ENCODE measurements at places on chromosomes 2 and 18.

DNA sequence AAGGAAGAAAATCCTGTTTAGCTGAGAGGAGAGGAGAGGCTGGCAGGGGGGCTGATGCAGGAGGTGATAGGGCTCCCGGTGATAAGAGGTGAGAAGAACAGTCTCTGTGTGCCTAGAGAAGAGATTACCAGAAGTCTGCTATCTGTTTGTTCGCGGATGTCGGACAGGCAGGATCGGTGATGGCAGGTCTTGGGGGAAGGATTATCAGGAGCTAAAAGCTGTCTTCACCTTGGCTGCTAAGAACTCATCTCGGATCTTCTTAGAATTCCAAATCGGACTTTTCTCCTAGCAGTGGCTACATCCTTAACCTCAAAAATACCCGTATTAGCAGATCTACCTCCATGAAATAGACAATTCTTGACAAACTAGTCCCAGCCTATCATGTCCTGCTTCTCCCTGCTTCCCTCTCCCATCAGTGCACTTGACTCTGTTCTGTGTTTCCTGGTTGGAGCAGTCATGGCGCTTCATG, 282.1 kb upstream of the TRIB2 start:
- no peak for DNase-seq

DNA sequence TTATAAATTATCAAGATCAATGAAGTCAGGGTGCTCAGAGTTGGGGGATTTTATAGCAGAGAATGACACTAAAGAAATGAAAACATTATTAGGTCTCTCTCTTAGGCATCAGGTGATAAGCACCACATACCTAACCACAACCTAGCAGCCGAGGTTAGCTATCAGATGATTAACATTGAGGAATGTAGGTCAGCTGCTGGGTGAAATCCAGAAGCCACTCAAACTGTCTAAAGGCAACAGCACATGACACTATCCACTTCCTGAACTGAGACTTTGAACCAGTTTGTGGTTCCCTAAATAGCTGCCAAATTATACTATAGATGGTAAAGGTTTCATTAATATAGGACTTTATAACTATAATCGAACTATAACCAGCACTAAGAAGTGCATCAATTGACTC, 4.7 kb downstream of the EPG5 start:
- DNase-seq, result no peak

DNA sequence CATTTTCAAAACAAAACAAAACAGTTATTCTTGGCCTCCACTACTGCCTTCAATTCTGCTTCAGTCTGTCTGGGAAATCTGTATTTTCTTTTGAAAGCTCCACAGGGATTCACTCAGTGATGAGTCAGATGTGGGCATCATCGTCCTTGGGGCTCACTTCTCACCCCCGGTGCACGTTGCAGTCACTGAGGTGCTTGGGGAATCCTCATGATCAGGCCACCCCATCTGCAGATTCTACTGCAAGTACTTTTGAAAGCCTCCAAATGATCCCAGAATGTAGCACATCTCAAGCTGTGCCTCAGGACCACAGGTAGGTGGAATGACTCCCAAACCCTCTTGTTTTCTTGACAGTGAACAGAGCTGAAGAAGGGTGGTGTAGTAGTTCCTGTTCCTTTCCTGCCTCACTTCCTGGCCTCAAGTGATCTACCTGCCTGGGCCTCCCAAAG, 34.3 kb downstream of the LPIN2 start:
- no peak for DNase-seq

DNA sequence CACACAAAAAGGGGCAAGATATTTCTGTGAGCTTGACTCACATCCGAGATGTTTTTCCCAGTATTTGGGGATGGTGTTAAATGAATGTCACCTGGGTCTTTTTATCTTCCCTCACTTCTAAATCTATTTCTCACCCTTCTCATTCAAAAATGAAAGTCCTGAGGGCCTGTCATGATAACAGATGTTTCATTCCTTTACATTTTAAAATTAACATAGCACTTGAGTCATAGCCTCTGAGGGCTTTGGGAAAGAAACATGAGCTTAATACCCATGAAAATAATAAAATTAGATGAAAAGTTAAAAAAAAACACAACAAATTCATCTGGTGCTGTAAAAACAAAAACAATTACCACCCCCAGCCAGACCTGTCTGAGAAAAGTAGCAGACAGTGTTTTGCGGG, 226.7 kb downstream of the HNMT start:
- DNase-seq, result no peak

GRCh38 chr2:169765523-169765922, 31.9 kb downstream of the KLHL23 start:
- no peak for DNase-seq

GRCh38 chr2:100321866-100322820, at the start of gene LONRF2:
LONRF2 (minus strand) TSS chr2:100322501; CDS start chr2:100322093, 408 bp downstream.
- DNase-seq, result no peak

- no peak for DNase-seq
These were observed 31.2 kb upstream of the NPC1 start for GRCh38 chr18:23617412-23618014.

DNA sequence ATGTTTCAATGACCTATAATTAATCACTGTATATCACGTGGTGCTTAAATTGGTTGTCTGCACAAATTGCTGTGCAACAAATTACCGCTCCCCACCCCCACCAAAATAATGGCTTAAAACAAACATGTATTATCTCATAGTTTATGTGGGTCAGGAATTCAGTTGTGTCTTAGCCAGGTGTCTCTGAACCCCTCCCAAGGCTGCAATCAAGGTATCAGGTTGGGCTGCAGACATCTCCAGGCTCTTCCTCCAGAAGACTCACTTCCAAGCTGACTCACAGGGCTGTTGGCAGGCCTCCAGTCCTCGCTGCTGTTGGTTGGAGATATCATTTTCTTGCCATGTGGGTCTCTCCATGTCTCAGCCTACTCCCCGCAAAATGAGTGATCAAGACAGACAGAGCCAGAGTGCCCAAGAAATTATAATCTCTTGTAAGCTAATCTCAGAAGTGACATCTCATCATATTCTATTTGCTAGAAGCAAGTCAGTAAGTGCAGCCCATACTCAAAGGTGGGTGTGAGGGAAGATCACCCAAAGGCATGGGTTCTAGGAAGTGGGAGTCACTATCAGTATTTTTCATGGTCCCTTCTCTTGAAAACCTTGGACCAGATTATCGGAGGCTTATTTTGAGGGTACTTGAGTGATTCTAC, 38.4 kb downstream of the SPC25 start:
- no peak for DNase-seq

- no peak for DNase-seq
These were observed 16.4 kb downstream of the TMEM18 start for GRCh38 chr2:660586-661359.

- no peak for DNase-seq
These were observed 29.5 kb downstream of the COL5A2 start for GRCh38 chr2:189150033-189150432.

DNA sequence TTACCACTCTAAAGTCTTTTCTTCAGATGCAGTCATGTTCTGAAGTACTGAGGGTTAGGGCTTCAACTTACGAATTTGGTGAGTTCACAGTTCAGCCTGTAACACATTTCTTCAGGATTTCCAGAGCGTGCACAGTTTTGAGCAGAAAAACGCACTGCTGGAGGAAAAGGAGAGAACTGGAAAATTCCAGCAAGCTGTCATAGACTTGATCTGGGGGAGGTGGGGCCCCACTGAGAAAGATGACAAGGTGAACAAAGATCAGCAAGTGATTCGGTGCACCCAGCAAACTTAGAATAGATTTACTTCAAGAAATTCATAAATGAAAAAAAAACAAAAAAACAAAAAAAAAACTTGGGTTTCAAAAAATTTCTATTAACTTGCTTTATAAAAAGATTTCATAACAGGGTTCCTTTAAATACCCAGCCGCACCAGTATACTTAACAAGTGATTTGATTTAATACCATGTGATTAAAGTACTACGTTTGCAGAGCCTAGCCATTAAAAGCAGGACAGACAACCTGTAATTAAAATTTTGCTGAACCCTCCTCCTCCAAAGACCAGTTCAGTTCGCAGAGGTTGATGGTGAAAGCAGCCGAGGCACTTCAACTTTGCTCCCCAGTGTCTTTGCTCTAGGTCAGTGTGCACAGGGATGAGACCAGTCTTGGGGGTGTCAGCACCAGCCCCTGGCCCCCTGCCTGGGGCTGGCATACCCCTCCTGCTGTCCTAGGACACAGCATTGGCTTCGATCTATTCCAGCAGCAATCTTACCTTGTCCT, 30.5 kb downstream of the CTIF start:
- DNase-seq, result no peak

DNA sequence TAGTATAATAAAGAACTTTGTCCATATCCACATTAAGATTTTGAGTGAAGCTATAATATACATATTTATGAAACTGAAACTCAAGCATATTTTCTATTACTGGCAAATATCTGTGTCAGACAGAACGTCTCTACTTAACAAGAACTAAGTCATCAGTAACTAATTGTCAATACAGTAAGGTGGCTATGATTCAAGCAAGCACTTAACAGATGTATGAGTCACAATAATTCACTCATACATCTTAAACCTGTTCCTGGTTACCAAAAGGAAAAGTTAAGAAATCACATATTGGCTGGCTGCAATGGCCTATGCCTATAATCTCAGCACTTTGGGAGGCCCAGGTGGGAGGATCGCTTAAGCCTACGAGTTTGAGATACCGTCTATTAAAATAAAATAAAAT, 96.0 kb downstream of the SOS1 start:
- no peak for DNase-seq

DNA sequence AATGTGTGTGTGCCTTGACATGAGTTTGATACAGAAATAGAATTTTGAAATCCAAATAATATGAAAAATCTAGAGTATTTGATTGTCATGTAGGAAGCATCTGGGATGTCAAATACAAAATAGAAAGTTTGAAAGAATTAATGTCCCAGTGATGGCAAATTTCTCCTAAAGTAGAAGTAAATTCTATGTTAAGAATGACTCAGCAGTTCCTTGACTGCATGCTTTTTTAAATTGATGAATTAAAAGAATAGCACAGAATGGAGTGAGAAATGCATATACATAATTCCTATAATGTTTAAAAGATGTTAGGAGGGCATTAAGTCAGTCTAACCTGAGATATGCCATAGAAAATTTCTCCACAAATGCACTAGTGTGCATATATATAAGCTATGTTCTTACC, 357.5 kb downstream of the TMEM182 start:
- DNase-seq, result no peak

DNA sequence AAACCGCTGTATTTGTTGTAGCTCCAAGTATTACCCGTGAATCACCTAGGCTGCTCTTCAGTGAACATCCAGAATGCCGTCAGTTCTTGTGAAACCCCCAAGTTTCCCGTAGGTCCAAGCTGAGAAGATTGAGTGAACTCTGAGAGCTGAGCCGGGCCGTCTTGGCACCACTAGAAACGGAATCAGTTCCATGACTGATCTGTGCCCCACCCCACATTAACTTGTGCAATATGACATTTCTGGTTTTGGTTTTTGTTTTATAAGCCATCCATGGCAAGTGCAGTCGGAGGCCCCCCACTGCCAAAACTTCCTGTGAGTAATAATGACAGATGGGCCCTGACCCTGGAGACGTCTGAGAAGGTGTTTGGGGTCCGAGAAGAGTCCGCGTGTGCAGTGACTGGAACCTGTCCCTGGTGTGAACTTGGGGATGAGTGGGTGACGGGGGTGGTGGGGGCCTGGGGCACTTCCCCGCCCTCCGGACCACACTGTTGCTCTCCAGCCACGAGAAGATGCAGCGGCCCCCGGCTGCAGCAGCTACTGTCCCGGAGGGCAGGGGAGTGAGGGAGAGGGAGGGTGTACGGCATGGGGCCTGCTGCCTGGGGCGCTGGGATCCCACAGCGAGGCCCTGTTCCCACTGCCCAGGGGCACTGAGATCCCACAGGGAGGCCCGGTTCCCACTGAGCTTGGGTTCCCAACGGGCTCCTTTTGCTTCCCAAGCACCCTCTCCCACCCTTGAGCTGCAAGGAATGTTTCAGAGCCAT, 26.5 kb downstream of the NFATC1 start:
- no peak for DNase-seq

DNA sequence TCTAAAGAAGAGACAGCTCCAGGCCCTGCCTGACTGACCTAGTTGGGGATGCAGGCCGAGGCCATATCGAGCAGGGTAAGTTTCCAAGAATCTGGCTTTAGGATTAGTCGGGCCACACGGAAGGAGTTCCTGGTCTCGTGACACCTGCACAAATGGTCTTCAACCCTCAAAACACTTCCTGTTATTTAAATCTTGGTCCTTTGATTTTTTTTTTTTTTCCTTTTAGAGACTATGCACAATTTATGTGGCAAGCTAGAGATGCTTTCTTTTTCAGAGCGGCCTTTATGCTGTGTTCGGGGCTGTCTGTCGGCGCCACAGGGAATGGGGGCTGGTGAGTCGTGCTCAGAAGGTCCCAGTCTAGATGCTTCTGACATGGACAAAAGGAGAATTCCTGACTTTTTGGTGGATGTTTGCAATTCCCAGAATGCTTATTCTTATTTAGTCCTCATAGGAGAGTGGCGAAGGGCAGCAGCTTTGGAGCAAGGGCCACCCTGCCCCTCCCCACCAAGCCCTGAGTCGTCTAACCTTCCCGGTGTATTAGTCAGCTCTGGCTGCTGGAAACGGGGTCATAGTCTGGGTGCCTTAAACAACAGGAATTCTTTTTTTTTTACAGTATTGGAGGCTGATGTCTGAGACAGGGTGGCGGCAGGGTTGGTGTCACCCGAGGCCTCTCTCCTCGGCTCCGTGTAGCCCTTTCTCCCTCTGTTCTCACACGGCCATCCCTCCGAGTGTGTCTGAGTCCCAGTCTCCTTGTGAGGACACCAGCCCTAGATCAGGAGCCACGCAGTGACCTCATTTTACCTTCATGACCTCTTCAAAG, 27.4 kb downstream of the HPCAL1 start:
- no peak for DNase-seq

DNA sequence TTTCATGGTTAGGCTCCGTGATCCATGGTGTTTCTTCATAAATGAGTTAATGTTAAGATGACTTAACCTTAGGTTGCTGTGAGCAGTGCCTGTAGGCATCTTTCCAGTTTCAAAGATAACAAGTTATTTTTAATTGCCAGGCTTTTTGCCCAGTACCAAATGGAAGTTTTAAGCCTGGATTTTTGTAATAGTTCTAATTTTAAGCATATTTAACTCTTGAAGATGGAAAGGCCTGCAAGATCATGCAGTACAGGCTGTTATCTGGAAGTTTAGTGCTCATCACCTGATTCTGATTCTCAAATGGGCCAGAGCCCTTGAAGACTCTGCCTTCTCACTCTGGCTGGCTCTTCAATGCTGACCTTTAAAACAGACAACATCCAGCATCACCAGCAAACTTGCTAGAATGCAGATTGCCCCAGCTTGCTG, 141.3 kb downstream of the NCK2 start:
- DNase-seq, result no peak
